Transverse colon (tissue), 4 donors: ENCODE measurements at places on chromosomes 1 and 21.

DNA sequence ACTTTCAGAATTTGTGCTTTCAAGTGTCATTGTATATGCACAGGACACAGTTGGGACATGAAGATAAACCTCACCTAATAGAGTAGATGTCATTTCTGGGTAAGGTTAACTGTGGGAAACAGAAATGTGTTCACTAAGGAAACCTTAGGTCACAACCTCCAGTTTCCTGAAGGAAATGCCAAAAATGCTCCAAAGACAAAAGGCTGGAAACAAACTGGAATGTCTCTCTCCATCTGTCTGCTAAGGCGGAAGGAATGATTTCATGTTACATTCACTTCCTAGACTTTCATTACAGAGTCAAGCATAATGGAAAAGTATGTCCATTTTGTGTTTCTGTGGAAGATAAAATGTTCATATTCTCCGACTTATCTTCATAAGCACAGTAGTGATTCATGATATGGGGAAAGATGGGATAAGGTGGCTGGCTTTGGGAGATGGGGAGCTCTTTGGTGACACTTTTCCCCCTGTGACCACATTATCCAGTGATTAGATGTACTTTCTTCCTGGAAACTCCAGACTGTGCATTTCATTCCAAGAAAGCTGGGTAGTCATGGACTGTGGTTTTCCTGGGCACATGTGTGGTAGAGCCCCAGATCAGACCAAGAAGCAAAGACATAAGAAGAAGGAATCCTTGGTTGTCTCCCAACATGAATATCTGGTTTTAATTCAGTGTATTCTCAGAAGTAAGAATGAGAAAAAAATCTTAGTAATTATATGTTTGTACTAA is 5.7 kb downstream of the S1PR1 start:
- peaks cover 19% of the 10 kb centered on the region for H3K4me1 ChIP-seq
- peaks cover 31% of the 10 kb centered on the region for H3K27me3 ChIP-seq
- no peak for DNase-seq
- no peak overlapping the region for H3K27ac ChIP-seq

DNA sequence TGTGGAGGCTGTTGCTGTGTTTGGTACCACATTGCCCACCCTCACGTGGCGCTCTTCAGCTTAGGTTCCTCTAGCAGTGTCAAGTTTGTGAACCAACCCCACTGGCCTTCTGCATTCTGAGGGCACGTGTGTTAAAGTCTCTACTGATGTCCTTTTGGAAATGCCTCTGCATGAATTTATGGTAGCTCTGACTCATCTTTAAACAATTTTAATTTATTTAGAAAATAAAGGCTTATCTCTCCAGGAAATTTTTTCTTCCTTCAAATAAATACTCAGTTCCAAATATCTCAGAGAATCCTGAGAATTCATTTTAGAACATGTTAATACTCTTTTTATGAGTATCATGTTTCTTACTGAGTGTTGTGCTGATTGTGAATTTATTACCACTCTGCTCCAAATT is 5.5 kb downstream of the CD1D start:
- H3K4me1 ChIP-seq = peaks cover 9% of the 10 kb centered on the region
- no peak overlapping the region for H3K27ac ChIP-seq
- H3K36me3 ChIP-seq = no peaks in the 10 kb centered on the region
- no peak for DNase-seq
- H3K4me3 ChIP-seq = no peak overlapping the region

- H3K4me1 ChIP-seq = no peaks in the 10 kb centered on the region
- H3K4me3 ChIP-seq = no peak overlapping the region
- DNase-seq = no peak
- no peaks in the 10 kb centered on the region for H3K27me3 ChIP-seq
- no peaks in the 10 kb centered on the region for H3K36me3 ChIP-seq
These were observed 28.4 kb downstream of the TRIM33 start for GRCh38 chr1:114482585-114482984.

DNA sequence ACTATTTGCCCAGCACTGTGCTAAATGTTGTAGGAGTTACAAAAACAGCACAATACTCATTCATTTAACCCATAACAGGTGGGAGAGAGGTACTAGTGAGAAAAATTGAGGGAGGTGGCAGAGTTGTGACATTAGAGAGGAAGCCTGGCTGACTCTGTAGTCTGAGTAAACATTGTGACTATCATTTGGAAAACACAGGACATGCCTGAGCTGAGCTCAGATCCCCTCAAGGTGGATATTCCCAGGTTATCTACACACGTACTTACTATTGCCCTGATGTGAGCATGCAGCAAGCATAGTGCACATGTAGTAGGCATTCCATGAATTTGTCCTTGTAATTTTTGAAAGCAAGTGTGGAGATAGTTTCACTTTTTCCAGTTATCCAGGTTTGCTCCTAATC is 10.9 kb downstream of the CAMK1G start:
- H3K4me3 ChIP-seq = no peak overlapping the region
- no peaks in the 10 kb centered on the region for H3K27me3 ChIP-seq
- DNase-seq = no peak
- no peaks in the 10 kb centered on the region for H3K4me1 ChIP-seq
- H3K36me3 ChIP-seq = no peaks in the 10 kb centered on the region

DNA sequence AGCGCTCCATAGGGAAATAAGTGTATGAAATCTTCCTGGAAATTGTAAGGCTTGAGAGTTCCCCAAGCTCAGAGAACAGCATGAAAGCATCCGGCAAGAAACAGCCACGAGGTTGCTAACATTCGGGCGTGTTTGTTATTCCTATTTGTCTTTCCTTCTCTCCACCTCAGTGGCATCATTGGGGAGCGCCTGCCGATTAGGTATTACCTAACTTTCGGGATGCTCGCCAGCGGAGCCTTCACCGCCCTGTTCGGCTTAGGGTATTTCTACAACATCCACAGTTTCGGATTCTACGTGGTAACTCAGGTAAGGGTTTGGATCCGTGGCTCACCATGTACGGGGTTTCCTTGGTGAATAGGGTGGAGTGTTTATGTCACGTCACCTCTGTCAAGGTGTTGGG is 25.7 kb downstream of the SLC37A1 start:
- no peaks in the 10 kb centered on the region for H3K27me3 ChIP-seq
- DNase-seq = no peak
- H3K36me3 ChIP-seq = no peaks in the 10 kb centered on the region
- no peak overlapping the region for H3K27ac ChIP-seq
- H3K4me1 ChIP-seq = peaks cover 24% of the 10 kb centered on the region
- H3K4me3 ChIP-seq = no peak overlapping the region
